ENCODE measurements at places on chromosomes 5 and 9. TPM values are rescaled to one million over a fixed set of nuclear protein-coding genes. Genes with fewer than 3 reads are reported as not detected.
A peak's percentile ranks its signal among the peaks of the same experiment; 100 is the strongest.

The ADAMTS6 gene
- 15.4 TPM for total RNA-seq

The ECPAS gene
- 56.6 TPM for total RNA-seq

The ACTBL2 gene
- total RNA-seq: not detected

The SPATA6L gene
- 0.46 TPM for total RNA-seq

GRCh38 chr9:134223091-134223490 lies 58.7 kb upstream of the RNU6ATAC start:
- no peak for DNase-seq

DNA sequence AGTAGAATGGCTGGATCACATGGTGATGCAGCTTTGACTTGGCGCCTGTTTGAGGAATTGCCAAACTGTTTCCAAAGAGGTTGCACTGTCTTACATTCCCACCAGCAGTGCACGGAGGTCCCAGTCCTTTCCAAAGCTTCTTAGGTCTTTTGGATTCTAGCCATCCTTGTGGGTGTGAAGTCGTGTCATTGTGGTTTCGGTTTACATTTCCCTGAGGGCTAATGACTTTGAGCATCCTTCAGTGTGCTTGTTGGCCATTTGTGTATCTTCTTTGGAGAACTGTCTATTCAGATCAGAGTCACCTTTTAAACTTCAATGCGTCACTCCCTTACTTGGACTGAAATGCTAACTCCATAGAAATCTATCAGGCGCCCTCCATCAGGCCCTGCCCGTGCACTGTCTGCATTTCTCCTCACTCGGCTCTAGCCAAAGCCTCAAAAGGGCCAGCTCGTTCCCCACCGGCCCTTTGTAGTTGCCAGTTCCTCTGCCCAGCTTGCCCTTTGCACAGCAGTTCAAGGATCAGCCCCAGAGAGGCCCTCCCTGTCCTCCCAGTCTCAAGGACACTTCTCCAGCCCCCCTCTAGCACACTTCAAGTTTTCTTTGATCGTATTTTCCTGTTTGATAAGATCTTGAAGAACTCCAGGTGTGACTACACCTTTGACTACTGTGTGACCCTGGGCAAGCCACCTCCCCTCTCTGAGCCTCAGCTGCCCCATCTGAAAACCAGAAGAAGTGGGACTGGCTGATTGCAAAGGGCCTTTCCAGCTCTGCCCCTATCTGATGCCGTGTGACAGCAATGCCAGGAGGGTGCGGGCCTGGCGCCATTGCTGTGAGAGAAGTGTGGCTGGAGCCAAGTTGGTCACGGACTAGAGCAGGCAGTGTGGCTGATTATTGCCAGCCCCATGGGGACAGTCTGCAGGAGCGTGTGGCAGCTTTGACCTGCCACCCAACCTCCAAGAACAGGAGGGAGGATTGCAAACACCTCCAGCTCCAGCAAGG lies 5.6 kb downstream of the HRH2 start:
- no peak for DNase-seq

DNA sequence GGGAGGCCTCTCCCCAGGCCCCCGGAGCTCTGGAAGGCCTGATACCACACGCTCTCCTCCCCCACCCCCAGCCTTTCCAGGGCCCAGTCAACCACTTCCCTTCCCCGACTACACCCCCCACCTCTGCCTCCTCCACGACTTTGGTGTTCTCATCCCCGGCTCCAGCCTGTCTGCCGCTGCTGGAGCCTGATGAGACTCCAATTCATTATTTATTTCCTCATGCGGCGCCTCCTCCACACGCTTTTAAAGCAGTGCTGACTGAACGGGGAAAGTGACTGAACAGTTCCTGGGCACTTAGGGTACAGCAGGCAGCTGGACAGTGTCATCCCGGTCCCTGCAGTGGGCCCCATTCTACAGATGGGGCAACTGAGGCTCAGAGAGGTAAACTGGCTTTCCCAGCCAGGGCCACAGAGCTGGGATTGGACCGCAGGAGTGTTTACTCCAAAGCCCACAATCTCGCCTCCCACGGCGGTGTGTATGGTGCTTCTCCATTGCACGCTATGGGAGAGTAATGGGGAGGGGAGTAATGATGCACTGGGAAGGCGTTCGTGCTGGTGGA lies 15.9 kb upstream of the RPL26L1 start:
- peak; percentile 75 for DNase-seq

DNA sequence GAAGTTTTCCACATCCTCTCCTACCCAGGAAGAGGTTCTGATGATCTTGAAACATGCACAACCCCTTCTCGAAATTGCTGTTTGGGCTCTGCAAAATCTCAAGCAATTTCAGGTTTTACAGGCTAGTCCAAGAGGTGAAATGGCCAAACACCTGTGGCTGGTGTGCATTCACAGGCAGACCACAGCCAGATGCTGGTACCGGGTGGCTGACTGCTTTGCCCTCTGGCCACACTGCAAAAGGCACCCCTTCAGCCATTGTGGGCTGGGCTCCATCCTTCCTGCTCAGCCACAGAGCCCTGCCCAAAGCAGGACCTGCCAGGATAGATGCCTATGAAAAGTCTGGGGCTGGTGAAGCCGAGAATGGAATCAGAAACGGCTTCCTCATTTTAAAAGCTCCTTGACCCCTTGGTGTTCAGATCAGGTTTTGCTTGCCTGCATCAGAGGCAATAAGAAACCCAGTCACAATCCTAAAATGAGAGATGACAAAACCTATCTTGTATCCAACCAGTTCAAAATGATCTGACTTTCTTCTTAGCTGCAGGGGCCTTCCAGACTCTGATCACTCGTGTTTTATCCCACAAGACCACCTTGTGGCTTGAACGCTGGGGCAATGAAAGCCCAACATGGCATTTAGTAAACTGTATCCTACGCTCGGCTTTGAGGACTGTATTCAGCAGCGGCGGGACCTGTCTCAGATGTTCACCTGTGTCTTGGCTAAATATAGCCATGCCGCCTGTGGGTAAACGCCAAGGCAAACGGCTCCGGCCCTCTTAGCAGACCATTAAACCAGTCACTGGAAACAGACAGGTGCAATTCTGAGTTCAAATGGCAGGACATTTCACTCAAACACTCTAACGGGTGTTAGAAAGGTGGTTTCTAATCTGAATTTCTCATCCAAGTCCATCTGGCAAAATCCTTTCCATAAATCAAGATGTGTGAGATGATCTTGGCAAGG lies 49.6 kb downstream of the EPB41L4B start:
- no peak for DNase-seq

DNA sequence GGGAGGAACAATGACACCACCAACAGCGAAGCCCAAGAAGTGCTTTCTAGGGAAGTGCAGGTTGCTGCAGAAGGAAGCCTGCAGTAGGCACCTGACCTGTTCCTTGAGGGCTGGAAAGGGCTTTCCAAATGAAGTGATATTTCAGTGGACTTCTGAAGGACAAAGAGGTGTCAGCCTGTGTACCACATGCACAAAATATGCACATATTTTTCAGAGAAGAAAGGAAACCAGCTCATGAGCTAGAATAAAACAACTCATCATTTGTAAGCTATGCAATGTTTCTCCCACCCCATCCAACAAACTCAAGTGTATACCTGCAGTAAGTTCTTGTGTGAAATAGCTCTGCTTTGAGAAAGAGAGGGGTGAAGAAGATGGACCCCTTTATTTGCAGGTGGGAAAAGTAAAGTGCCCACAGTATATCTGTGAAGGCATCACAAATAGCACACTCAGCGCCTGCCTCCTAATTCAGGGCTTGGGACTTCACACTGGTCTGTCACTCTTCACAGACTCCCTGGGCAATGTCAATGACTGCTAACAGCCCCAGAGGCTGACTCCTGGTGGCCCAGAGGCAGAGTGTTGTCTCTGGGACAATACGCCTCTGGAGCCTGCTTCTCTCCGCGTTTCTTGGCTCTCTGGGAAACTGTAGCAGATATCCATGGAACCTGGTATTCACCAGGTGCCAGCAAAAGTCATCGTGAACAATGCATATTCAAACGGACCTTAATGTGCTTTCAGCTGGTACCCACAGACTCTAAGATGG lies 198.1 kb upstream of the EFNA5 start:
- DNase-seq: peak; percentile 12

DNA sequence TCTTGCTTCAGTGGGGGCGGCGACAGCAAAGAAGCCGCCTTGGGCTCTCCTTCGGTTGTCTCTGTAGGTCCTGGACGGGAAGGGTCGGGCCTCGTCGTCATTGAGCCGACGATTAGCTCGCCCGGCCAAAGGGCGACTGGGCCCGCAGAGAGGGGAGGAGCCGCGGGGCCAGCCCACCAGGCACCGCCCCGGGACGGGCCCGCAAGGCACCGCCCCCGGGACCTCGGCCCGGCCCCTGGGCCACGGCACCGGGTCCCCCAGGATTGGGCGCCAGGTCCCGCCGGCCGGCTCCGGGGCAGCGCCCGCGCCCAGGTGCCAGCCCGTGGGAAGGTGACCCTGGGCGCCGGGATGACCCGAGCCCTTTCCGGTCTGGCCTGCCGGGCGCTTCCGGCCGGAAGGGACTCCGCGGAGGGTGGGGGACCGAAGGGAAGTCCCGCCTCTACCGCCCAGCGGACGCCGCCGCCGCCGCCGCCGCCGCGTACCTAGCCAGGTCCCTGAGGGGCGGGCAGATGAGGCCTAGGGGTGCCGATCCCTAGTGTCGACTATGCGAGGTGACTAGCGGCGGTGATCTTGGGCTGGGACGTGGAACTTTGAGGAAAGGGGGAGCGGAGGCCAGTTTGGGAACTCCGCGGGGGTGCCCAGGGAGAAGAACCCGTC lies at the start of the genes GBA2 and RGP1:
GBA2 (minus strand) TSS at position 371 of the 657 bp plus-strand sequence. CDS start 524 bp downstream, outside the sequence.
RGP1 (plus strand) TSS at position 430 of the 657 bp plus-strand sequence. CDS start 469 bp downstream, outside the sequence.
- DNase-seq: peak; percentile 73

All from cardiac muscle cell (in vitro differentiated cells and primary cell).